ENCODE measurements at places on chromosomes 3 and 15.

- H3K27ac ChIP-seq, result no peak overlapping the region
- no peak for DNase-seq
- no peak overlapping the region for H3K4me3 ChIP-seq
These were observed 63.1 kb upstream of the BOC start for GRCh38 chr3:113148284-113148683.

GRCh38 chr3:151182349-151183079 lies 20.5 kb downstream of the GPR171 start:
- no peak overlapping the region for H3K27ac ChIP-seq
- DNase-seq, result no peak
- H3K4me1 ChIP-seq, result no peaks in the 10 kb centered on the region
- no peak overlapping the region for H3K4me3 ChIP-seq
- no peaks in the 10 kb centered on the region for H3K36me3 ChIP-seq

DNA sequence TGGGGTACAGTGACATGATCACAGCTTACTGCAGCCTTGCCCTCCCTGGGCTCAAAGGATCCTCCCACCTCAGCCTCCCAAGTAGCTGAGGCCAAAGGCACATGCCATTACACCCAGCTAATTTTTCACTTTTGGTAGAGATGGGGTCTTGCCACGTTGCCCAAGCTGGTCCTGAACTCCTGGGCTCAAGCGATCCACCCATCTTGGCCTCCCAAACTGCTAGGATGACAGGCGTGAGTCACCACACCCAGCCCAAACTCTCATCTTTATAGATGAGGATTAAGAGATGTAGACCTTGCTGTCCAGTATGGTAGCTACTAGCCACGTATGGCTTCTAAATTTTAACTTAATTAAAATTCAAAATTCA lies 4.4 kb upstream of the ABHD5 start:
- no peaks in the 10 kb centered on the region for H3K4me1 ChIP-seq
- H3K36me3 ChIP-seq, result no peaks in the 10 kb centered on the region
- no peak overlapping the region for H3K27ac ChIP-seq
- H3K4me3 ChIP-seq, result no peak overlapping the region
- no peak for DNase-seq
- H3K27me3 ChIP-seq, result no peaks in the 10 kb centered on the region

GRCh38 chr3:109278141-109278540 lies 38.2 kb downstream of the DPPA2 start:
- H3K4me3 ChIP-seq, result no peak overlapping the region
- H3K27ac ChIP-seq, result no peak overlapping the region
- DNase-seq, result no peak
- no peaks in the 10 kb centered on the region for H3K36me3 ChIP-seq

GRCh38 chr3:124249038-124249437 lies 257.1 kb upstream of the ROPN1 start:
- H3K36me3 ChIP-seq, result no peaks in the 10 kb centered on the region
- no peaks in the 10 kb centered on the region for H3K27me3 ChIP-seq
- no peaks in the 10 kb centered on the region for H3K4me1 ChIP-seq
- no peak for DNase-seq
- no peak overlapping the region for H3K4me3 ChIP-seq

- DNase-seq, result no peak
- no peaks in the 10 kb centered on the region for H3K36me3 ChIP-seq
- H3K4me1 ChIP-seq, result no peaks in the 10 kb centered on the region
These were observed 411.7 kb downstream of the NAALADL2 start for GRCh38 chr3:175270866-175271265.

DNA sequence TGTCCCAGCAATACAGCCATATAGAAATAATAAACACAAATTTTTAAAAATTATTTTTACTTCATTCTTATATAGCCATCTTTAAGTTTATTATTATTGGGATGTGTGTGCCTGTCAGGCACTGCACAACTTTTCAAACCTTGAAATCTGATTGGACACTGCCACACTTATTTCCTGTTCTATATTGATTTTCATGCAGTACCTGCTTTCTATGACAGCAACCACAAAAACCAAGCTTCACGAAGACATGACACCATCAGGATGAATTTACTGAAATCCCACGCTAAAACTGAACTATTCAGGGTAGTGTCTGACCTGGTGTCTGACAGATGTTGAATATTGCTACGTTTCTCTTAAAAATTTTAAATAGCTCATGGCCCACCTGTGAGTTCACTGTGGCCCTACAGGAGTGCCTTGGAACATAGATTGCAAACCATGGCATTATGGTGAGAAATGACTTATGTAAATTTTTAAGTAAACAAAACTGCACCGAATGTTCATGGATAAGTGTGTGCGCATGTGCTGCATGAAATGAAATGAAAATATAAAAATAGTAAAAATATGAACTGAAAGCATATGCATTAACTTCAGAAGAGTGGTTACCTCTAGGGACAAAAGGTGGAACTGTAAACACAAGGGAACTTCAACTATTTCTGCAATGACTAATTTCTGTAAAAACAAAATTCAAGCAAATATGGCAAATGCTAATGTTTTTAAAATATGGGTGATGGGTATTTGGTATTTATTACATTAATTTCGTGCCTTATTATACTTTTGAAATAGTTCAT lies 152.3 kb downstream of the ZBTB20 start:
- no peak overlapping the region for H3K4me3 ChIP-seq
- no peak overlapping the region for H3K27ac ChIP-seq
- H3K36me3 ChIP-seq, result no peaks in the 10 kb centered on the region
- H3K4me1 ChIP-seq, result no peaks in the 10 kb centered on the region

DNA sequence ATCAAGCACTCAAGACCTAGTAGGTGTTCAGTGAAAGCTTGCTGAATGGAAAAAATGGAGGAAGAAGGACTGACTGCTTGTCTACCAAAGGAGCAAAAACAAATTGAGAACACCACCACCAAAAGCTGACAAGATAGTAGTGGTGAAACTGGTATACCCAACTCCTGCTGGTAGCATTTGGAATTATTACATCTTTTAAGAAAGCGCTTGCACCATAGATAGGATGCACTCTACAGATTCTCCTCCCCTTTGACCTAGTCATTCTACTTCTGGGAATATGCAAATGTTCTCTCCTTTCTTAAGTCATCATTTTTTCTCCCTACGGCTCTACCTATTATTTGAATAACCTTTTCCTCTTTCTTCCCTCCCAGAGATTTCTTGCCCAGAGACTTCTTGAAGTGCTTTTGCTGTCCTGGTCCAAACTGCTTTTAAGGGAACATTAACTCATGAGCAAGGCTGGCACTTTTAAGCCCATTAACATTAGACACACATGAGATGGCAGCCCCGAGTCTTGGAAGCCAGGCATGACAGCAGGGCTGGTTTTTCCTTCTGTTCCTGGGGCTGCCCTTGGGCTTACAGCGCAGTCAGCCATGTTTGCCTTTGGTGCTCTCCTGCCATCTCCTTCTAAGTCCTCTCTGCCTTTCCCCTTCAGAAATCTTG lies 75.0 kb upstream of the TLE3 start:
- H3K36me3 ChIP-seq, result no peaks in the 10 kb centered on the region
- no peak overlapping the region for H3K27ac ChIP-seq
- H3K4me3 ChIP-seq, result no peak overlapping the region
- H3K27me3 ChIP-seq, result no peaks in the 10 kb centered on the region
- H3K4me1 ChIP-seq, result peaks cover 5% of the 10 kb centered on the region
- DNase-seq, result no peak

GRCh38 chr3:197854596-197855343 lies 63.7 kb downstream of the LRCH3 start:
- DNase-seq, result no peak
- H3K36me3 ChIP-seq, result peaks cover 29% of the 10 kb centered on the region
- H3K4me3 ChIP-seq, result no peak overlapping the region
- H3K27me3 ChIP-seq, result no peaks in the 10 kb centered on the region
